ENCODE measurements at places on chromosomes 6 and 20. TPM values are rescaled to one million over a fixed set of nuclear protein-coding genes. Genes with fewer than 3 reads are reported as not detected.

- no peak for DNase-seq
- peaks cover 2% of the 10 kb centered on the region for H3K27me3 ChIP-seq
- no peaks in the 10 kb centered on the region for H3K36me3 ChIP-seq
- H3K4me1 ChIP-seq: peaks cover 23% of the 10 kb centered on the region
- no peak overlapping the region for H3K27ac ChIP-seq
Observed at GRCh38 chr20:20021835-20022234, 4.7 kb downstream of the NAA20 start.

- H3K4me3 ChIP-seq: no peak overlapping the region
- no peaks in the 10 kb centered on the region for H3K36me3 ChIP-seq
- no peak for DNase-seq
- H3K27ac ChIP-seq: no peak overlapping the region
Observed at GRCh38 chr6:35757456-35758123, 18.8 kb upstream of the CLPSL2 start.

- peaks cover 2% of the 10 kb centered on the region for H3K27me3 ChIP-seq
- H3K4me1 ChIP-seq: peaks cover 4% of the 10 kb centered on the region
- DNase-seq: no peak
- H3K27ac ChIP-seq: no peak overlapping the region
Observed at GRCh38 chr6:157412791-157413190, 31.8 kb downstream of the ZDHHC14 start.

- H3K27ac ChIP-seq: peak overlapping the region; percentile 30
- H3K4me1 ChIP-seq: peaks cover 15% of the 10 kb centered on the region
- H3K27me3 ChIP-seq: peaks cover 4% of the 10 kb centered on the region
- no peak overlapping the region for H3K4me3 ChIP-seq
Observed at GRCh38 chr20:46990017-46990595, 95.5 kb downstream of the EYA2 start.

- H3K4me3 ChIP-seq: peak within 1 kb of the TSS; percentile 92
- H3K27me3 ChIP-seq: no peaks in the 10 kb centered on the region
- peak within 1 kb of the TSS; percentile 89 for H3K27ac ChIP-seq
- no peaks in the 10 kb centered on the region for H3K4me1 ChIP-seq
- peaks cover 16% of the 10 kb centered on the region for H3K36me3 ChIP-seq
- DNase-seq: peak; percentile 86
Observed at GRCh38 chr20:46512943-46513844, at the start of gene ZNF334. ZNF334 (minus strand) TSS chr20:46513559; CDS start chr20:46512102, 1,457 bp downstream.

DNA sequence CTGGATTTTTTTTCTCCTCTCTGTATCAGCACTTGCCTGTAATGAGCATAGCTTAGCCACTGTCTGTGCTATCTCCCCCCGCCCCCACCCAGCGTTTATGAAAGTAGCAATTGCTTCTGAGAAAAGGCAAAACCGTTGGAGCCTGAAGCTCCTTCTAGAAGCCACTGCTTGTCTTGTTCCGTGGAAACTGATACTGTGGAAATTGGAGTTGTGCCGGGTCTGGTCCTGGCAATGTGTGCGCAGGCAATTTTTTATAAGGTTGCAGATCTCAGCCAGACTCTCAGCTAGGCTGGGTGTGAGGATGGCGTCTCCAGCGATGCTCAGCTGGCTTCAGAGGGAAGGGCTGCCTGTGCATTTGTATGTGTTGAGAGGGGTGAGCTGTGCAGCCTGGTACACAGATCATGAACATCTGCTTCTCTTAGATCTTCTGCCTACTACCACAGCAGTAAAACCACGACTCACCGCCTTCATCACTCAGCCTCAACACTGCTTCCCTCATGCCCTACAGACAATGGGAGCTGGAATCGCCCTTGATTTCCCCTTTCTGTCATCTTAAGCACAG lies 72.4 kb upstream of the GTSF1L start:
- DNase-seq: no peak
- no peak overlapping the region for H3K4me3 ChIP-seq
- no peaks in the 10 kb centered on the region for H3K36me3 ChIP-seq
- no peaks in the 10 kb centered on the region for H3K27me3 ChIP-seq

DNA sequence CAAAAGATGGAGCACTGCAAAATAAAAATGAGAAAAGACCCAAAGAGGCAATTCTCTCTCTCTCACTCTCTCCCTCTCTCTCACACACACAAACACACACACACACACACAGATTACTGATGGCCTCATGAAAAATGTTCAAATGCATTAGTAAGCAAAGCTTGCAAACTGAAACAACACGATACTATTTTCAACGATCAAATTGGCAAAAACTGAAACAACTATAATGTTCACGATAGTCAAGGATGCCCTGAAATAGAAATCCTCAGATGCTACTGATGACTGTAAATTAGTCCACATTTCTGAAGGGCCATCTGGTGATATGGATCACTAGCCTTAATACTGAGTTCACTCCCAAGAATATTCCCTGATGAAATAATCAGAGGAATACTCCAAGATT lies 100.8 kb downstream of the TRERF1 start:
- H3K36me3 ChIP-seq: peaks cover under 1% of the 10 kb centered on the region
- no peak for DNase-seq
- peak overlapping the region; percentile 88 for H3K27ac ChIP-seq

- no peak overlapping the region for H3K4me3 ChIP-seq
- H3K27ac ChIP-seq: no peak overlapping the region
- H3K4me1 ChIP-seq: peaks cover 33% of the 10 kb centered on the region
- H3K27me3 ChIP-seq: peaks cover 1% of the 10 kb centered on the region
- H3K36me3 ChIP-seq: no peaks in the 10 kb centered on the region
Observed at GRCh38 chr6:17964633-17965032, 22.8 kb downstream of the KIF13A start.

DNA sequence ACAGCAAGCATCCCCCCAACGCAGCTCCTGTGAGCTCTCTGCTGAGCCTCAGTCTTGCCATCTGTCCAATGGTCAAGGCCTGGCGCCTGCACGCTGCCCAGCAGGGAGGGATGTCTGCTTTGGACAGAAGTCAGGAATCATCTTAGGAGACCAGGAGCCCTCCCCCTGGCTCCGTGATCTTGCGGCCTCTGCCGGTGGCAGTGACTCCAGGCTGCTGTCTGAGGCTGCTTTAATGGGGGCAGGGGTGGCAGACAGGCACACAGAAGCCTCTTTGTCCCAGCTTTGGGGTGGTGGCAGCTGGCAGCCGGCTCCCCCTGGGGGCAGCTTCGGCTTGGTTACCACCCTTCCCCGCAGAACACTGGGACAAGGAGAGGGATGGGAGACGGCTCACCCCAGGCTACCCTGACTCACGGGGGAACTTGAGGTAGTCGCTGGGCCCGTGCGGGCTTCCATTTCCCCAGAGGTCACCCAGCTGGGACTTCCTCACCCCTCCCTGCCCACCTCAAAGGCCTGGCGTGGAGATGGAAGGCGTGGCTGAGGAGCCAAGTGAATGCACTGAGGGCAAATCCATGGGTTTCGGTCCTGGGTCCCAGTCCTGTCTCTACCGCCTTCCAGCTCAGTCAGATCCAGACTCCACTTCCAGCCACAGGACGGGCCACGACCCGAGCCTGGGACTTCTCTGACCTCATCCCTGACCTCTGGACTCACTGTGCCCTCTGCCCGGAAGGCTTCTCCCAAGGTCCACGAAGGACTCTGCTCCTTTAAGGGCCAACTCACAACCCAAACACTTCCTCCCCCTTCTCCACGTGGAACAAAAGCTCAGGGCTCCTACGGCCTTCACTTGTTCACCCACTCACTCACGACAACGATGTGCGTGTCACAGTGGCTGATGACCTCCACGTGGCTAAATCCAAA lies 14.8 kb downstream of the PEDS1 start:
- no peak overlapping the region for H3K27ac ChIP-seq
- H3K27me3 ChIP-seq: peaks cover 6% of the 10 kb centered on the region
- no peaks in the 10 kb centered on the region for H3K36me3 ChIP-seq
- no peak for DNase-seq

DNA sequence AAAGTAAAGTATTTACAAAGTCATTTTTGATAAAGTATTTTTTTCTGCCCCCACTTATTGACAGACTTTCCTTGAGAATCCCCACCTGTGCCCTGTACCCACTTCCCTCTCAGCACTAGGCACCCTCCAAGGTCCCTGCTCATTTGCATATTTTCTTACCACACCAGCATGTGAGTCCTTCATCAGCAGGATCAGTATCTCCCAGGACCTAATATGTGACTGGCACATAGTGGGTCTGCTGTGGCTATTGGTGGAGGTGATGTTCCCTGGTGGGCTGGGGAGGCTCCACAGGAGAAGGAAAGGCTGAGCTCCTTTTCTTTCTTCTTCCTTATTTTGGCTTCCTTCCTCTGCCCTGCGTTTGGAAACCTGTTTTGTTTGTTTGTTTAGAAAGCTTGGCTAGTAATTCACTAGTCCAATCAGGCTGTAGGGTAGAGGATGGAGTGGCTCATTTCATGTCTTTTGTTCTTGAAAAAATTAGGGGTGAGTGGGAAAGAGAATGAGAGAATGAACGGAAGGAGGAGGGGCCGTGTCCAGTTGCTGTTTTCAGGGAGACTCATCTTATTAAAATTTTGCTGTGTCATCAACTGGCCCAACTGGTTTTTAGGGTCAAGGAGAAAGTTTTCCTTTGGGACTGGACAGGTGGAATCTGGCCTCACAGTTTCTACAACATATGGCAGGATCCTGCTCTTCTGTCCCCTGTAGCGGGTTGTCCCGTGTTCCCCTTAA lies 2.8 kb upstream of the RNF24 start:
- no peak for DNase-seq
- H3K36me3 ChIP-seq: peaks cover 9% of the 10 kb centered on the region
- peaks cover 52% of the 10 kb centered on the region for H3K4me1 ChIP-seq
- H3K4me3 ChIP-seq: peak overlapping the region; percentile 62
- H3K27me3 ChIP-seq: peaks cover 22% of the 10 kb centered on the region
- H3K27ac ChIP-seq: peak overlapping the region; percentile 94

DNA sequence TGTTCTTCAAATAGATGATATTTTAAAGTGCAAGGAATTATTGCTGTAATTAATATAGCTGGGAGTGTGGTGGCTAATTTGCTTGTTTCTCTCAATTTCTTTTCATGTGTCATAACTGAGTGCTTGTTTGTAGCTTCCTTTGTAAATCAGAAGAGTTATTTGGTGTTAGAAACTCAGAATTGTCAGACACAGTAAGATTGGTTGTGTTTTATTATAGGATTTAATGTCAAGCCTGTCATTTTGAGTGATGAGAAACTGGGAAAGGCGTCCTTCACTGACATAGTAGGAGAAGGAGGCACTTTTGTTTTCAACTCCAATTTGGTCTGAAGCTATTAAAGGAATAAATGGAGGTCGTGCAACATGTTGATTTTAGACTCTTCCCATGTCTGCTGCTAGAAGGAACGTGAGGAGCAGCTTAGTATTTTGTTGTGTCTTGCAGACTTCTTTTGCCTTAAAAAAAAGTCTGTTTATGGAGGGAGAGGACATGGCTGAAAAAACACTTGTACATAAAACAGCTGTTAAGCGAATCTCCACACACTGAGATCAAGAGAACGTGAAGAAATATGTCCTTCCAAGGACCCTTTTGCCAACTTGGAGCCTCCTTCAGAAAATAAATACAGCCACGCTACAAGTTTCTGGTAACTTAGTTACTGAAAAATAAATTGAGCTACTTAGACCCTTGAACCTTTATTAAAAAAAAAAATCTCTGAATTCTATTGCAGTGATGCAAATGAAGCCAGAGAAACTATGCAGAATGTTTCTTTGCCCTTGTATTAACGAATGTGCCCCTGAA lies 59.5 kb downstream of the BMP6 start:
- H3K4me1 ChIP-seq: no peaks in the 10 kb centered on the region
- peaks cover 2% of the 10 kb centered on the region for H3K27me3 ChIP-seq
- DNase-seq: no peak
- H3K27ac ChIP-seq: no peak overlapping the region

DNA sequence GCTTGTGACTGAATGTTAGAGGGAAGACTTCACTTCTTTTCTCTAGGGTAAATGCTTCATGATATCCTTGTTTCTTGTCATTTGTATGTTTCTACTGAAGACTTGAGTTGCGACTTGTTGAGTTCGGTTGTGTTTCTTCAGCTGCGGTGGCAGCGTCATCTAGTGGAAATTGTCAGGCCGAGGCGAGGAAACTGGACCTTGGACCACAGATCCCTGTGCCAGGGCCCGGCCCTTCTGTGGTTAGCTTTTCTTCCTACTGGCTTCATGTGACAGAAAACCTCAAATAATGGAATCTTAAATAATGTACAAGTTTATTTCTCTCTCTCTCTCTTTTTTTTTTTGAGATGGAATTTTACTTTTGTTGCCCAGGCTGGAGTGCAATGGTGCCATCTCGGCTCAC lies 12.4 kb downstream of the MTHFD1L start:
- no peak overlapping the region for H3K4me3 ChIP-seq
- no peak overlapping the region for H3K27ac ChIP-seq
- no peak for DNase-seq
- no peaks in the 10 kb centered on the region for H3K36me3 ChIP-seq
- peaks cover 2% of the 10 kb centered on the region for H3K27me3 ChIP-seq

DNA sequence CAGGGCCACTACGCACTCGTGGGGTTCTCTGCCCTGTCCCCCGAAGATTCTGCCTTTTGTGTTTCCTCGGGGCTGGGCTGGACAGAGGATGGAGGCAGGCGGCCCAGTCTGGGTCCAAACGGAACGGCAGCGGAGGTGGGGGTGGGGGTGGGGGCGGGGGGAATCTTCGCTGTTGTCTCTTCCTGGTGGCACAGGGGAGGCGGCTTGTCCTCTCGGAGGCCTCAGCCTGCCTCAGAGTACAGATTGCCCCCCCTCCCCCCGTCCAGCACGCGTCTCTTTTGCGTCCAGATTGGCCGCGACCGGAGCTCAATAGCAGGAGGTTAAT lies 1.4 kb upstream of the INSM1 start:
- peak overlapping the region; percentile 93 for H3K4me3 ChIP-seq
- peaks cover 24% of the 10 kb centered on the region for H3K4me1 ChIP-seq

- H3K27ac ChIP-seq: peak overlapping the region; percentile 75
- no peaks in the 10 kb centered on the region for H3K27me3 ChIP-seq
- H3K4me3 ChIP-seq: no peak overlapping the region
- peaks cover 12% of the 10 kb centered on the region for H3K4me1 ChIP-seq
- no peak for DNase-seq
Observed at GRCh38 chr6:96725296-96725695, 112.0 kb downstream of the GPR63 start.

MOCS1 gene
- 9.9 TPM for total RNA-seq

PCK1 gene
- total RNA-seq: not detected

SEC23B gene
- 52.3 TPM for total RNA-seq

PI3 gene
- not detected for total RNA-seq
